ENCODE measurements at places on chromosomes 12 and 14.

DNA sequence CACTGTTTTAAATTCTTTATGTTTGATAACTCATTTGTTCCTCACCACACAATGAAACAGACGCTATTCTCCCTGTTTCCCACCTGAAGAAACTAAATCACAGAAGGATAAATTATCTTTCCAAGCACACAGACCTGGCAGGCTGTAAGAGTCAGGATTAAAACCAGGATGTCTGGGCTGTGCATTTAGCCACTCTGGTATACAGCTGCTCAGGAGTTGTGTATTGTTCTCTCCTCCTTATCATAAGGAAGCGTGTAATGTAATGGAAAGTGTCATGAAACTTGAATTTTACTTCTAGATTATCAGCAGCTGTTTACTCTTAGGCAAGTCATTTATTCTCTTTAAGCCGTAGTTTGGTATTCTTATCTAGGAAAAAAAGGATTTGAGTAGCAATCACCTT lies 154.8 kb upstream of the LRIG3 start:
- DNase-seq = no peak

DNA sequence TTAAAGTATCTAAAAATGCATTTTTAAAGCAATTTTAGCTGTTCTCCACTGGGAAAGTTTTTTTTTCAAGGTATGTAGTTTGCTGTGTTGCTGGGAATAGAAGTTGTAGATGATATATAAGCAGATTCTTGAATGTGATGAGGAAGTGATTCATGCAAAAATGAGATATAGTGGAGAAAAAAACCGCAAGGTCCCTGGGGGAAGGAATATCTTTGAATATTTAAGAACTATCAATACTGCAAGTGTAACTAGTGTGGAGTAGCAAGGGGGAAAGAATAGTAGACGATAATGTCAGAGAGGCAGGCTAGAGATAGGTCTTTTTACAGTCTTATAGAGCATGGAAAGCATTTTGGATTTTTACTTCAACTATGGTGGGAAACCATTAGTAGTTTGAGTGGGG lies 42.5 kb downstream of the PTCSC3 start:
- no peak for DNase-seq

GRCh38 chr14:81298122-81298521 lies 77.4 kb upstream of the GTF2A1 start:
- DNase-seq = no peak

DNA sequence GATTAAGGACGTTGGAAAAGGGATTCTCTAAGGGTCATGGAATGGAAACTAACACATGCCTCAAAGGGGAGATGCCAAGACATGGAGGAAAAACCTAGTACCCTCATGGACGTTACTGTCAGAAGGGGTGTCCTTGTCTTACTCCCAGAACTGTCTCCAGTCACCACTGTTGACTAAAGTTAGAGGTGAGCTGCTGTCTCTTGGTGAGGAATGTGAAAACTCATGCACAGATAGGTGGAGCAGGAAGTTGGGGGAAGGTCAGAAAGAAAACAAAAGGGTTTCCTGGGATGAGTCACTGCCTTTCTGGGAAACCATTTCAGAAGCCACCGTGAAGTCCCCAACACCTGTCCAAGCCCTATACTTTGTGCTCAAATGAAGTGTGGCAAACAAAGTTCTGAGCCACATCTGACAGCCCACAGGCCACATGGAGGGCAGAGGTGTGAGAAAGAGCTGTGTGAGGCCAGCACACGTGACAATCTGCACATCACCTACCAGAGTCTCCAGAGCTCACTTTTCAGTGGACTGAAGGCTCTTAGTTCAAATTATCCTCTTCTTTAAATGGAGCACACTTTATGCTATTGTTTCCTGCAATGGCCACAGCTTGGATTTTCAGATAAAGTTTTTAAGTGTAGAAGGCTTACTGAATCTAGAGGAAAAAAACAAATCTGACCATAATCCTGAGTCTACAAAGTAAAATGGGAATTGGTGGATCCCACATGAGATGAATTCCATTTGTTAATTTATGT lies 92.9 kb upstream of the EGLN3 start:
- no peak for DNase-seq

DNA sequence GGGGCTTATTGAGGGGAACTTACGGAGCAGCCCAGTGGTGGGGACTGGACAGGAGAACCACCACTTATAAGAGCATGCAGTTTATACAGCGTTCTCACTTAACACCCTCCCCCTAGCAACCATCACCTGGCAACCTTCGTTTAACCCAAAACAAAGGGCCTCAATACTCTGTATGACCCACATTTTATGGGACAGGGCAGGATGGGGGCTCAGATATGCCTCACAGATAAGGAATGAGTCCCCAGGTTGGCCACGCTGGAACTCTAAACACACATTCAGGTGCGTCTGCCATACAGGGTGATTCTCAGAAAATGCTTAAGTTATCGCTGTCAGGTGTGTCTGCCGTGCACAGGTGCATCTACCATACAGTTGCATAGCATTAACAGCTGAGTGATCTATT lies 99.2 kb downstream of the GCH1 start:
- no peak for DNase-seq

DNA sequence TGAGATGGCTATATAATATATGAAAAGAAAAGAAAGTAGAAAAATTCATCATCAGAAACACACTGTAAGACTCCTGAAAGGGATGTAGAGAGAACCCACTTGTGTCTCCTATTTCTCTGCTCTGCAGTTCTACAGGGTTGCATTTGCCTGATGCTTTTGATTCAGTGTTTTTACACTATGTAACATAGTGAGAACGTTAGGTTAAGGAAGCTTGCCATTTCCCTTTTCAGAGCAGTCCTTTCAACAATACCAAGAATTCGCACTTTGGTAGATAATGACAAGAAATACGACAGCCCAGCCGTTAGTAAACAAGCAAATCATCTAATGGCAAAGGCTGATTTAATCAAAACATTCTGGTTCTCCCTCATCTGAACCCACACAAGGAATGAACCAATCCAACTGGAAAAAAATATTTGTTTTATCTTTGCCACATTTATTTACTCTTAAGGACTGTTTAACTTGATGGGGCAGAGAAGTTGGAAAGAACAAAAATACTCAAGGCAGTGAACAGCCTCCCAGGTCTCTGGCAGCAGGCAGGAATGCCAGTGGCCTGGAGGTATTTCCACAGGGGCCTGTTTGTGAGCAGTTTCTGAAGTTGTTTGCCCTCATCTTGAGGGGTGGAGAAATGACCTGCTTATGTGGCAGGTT lies 30.8 kb upstream of the SOCS2 start:
- DNase-seq = no peak

GRCh38 chr14:74756326-74756725 lies 6.8 kb upstream of the YLPM1 start:
- DNase-seq = no peak

GRCh38 chr14:87767567-87767901 lies 225.4 kb downstream of the GALC start:
- DNase-seq = no peak

DNA sequence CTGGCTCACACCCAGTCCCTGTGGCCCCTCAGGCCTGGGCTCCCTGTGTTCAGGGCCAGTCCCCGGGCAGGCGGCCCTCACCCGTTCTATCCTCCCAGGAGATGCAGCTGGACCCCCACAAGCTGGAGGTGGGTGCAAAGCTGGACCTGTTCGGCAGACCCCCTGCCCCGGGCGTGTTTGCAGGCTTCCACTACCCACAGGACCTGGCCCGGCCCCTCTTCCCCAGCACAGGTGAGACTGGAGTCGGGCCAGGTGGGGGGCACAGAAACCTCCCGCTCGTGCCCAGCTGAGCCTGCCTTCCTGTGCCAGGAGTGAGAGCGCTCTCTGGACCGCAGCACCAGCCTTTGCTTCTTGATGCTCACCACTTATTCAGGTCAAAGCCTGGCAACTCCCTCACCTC lies 33.7 kb downstream of the LRCOL1 start:
- DNase-seq = no peak

GRCh38 chr12:104956870-104957718 lies 996 bp downstream of the SLC41A2 start:
- DNase-seq = no peak

GRCh38 chr12:13091832-13092231 lies 11.6 kb downstream of the GSG1 start:
- no peak for DNase-seq

DNA sequence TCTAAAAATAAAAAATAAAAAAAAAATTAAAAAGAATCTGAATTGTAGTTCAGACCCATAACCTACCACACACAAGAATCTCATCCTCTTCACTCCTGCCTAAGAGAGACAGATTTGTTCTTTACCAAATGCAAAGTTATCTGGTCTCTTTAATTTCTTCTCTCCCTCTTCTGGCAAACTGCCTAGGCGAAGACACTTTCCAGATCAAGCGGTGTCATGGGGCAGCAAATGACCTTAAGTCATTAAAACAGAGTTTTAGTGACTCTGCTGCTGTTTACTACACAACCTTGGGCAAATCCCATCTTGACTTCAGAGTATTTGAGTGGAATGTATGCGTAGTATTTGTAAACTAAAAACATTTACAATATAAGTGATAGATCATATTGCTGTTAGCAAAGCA lies 60.9 kb upstream of the NID2 start:
- no peak for DNase-seq

DNA sequence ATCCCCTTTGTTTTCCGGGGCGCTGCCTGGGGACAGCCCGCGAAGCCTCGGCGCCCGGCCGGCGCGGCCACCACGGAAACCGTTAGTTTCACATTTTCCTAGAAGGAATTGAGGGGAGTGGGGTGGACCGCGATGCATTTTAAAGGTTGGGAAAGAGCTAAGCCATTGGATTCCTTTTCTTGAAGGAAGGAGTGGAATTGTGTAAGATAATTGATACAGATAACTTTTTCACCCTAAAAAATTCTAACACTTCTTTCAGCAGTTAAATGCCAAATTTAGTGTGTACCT lies 137.1 kb downstream of the MON2 start:
- DNase-seq = no peak

- no peak for DNase-seq
Measured at GRCh38 chr14:50399251-50400032, 2.8 kb upstream of the CDKL1 start.

GRCh38 chr12:67391034-67391433 lies 121.9 kb downstream of the CAND1 start:
- DNase-seq = no peak

GRCh38 chr12:1668833-1669543 lies 21.9 kb upstream of the ADIPOR2 start:
- DNase-seq = no peak

GRCh38 chr12:57012600-57013465 lies 3.5 kb downstream of the TAC3 start:
- no peak for DNase-seq

DNA sequence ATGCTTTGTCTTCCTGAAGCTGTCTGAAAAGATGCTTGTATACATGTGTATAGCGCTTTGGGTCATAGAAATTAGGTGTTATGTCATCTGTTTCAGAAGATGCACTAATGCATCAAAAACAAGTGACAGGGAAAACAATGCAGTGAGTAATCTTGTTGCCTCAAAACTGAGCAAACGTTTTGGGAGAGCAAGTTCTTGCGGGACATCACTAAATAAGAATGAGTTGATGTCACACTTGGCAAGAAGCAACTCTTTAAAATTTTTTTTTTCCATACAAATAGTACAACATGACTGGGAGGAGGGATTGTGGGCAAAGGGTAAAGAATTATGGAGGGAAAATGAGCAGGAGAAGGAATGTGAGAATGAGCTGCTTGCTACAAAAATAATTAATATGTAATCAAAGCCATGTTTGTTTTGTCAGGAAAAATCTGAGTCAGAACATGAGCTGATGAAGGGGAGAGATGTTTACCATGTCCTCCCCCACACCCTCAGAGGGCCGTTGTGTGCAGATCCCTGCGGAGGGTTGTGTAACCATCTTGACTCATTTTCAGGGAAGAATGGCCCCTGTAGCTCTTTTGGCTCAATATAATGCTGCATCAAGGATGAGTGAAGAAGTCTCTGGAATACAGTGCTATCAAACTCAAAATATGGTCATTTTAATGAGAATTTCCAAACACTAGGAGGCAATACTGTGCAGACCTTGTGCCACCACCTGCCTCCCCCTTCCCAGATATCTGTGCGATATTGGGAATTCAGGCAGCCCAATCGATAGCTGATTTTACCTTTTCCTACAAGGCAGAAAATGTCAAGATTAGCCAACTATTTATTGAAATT lies 41.4 kb downstream of the BORCS5 start:
- no peak for DNase-seq

DNA sequence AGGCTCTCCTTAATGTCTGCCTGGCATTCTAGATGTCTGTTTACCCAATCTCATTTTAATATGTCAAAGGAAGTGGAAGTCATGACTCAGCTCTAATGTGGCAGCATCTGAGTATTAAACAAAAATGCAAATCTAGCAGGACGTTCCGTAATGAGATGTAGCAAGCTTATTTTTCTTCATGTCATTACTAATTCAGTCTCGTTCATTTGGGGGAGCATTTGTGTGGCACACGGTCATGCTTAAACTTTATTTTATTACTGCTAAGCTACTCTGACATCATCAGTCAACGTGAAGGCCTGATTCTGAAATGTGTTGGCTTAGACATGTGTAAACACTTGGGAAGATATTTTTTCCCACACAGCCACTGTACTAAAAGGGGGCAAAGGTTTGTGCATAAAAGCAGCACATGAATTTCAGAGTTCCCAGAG lies 326.7 kb upstream of the TMPO start:
- no peak for DNase-seq

DNA sequence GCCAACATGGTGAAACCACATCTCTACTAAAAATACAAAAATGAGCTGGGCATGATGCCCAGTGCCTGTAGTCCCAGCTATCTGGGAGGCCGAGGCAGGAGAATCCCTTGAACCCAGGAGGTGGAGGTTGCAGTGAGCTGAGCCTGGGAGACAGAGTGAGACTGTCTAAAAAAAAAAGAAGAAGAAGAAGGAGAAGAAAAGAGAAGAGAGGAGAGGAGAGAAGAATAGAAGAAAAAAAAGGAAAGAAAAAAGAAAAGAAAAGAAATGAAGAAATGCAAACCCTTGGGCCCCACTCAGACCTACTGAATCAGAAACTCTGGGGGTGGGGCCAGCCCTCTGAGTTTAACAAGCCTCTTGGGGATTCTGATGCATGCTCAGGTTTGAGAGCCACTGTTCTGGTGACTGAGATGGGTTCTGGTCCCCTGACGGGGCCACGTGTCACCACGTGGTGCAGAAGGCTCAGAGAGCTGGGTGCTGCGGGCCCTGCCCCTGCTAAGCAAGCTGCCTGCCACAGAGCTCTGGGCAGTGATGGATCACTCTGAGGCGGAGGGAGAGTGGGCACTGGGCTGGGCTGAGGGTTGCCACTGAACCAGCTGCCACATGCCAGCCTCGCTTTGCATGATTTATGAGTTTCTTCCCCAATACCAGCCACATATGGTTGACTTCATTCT lies 37.5 kb downstream of the ERH start:
- no peak for DNase-seq

- no peak for DNase-seq
Measured at GRCh38 chr12:3092764-3093163, 15.6 kb downstream of the TSPAN9 start.

DNA sequence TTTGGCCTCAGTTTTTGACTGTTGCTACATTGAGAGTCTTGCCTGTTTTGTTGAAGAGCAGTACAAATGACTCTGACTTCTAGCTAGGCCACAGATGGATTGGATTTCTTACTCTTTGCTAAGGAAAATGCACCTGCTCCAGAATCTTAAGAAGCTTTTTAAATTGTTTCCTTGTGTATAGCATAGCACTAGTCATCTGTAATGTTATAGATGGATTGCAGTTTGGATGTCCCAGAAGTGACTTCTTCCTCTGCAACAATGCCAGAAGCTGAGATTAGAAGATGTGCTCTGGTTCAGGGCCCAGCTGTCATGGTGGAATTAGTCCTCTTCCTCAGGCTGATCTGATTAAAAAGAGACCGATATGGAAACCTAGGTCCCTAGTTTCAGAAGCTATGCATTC lies 67.9 kb downstream of the DAAM1 start:
- DNase-seq = no peak

- DNase-seq = no peak
Measured at GRCh38 chr14:82854901-82855300, 1321.2 kb upstream of the SEL1L start.

GRCh38 chr12:1795785-1796514 lies 24.4 kb upstream of the LRTM2 start:
- DNase-seq = peak; percentile 86

Data from substantia nigra (tissue), 51 donors.